ENCODE measurements at places on chromosomes 12 and 14.

- DNase-seq: no peak
Observed at GRCh38 chr12:27974735-27975221, 2.2 kb upstream of the PTHLH start.

DNA sequence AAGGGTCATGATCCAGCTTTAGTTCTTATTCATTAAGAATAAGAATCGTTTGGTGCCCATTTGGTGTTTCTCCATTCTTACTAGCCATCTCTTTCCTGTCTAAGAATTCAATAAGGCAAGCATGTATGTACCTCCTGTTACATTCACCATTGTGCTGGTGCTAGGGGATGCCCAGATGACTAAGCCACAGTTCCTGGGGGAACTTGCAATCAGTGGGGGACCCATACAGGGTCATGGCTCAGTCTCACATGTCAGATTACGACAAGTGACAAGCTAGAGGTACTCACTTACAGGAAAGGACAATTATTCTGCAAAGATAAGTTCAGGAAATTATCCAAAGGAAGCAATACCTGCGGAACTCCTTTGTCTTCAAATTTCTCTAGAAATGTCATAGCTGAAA lies 125.4 kb downstream of the STXBP6 start:
- DNase-seq: no peak

- peak; percentile 8 for DNase-seq
Observed at GRCh38 chr12:54933376-54933775, 51.2 kb downstream of the TESPA1 start.

DNA sequence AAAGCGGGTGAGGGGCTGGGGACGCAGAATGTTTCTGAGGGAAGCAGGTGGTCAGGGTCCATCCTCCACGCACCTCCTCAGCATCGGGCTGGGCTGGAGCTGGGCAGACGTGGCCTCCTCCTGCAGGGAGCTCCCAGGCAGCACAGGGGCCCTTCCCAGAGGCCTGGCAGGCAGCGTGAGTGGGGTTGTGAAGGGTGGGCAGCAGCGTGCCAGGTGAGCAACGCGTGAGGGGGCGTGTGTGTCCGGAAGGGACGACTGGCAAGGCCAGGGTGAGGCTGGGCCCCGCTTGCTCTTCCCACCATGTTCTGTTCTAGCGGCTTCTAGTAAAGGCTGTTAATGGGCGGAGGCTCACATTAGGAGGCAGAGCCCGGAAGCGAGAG lies 17.1 kb downstream of the ANKRD9 start:
- no peak for DNase-seq

DNA sequence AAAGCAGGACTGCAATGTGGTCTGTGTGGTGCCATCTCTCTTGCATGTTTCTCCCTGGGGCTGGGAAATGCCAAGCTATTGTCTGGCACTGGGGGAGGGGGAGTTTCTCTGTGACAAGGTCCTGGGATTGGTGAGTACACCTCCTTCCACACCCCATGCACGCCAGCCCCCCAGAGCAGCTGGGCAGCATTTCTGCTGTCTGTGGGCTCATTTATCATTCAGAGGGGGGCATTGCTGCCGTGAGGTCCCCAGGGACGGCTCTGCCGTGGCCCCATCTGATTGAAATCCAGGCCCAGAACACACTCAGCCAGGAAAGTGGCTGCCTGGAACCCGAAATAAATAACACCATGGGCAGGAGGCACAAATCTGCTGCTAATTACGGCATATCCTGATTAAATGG lies 12.6 kb upstream of the FAM222A start:
- no peak for DNase-seq

DNA sequence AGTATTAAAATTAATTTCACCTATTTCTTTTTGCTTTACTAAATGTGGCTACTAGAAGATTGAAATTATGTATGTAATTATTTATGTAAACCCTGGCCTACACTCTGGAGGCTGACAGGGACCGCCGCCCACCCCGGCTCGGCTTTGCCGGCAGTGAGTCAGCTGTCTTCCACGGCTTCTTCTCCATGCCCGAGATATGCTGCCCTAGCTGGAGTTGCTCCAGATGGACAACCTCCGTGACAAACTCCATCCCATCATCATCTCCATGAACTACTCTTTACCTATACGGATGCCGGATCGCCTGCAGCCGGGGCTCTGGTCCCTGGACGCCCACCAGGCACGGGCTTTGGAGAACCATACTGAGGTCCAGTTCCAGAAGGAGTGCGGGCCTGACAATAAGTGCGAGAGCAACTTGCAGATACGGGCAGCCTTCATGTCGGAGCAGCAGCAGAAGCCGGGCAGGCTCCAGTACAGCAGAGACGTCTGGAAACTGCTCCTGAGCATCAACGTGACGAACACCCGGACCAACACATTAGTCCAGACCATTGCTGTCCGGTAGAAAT lies 86.9 kb upstream of the NID2 start:
- no peak for DNase-seq

- peak; percentile 16 for DNase-seq
Observed at GRCh38 chr14:84857571-84857970, 672.4 kb upstream of the FLRT2 start.

GRCh38 chr12:5140190-5140589 lies 96.5 kb downstream of the KCNA5 start:
- no peak for DNase-seq

GRCh38 chr12:116415408-116416108 lies 138.1 kb upstream of the MED13L start:
- no peak for DNase-seq

DNA sequence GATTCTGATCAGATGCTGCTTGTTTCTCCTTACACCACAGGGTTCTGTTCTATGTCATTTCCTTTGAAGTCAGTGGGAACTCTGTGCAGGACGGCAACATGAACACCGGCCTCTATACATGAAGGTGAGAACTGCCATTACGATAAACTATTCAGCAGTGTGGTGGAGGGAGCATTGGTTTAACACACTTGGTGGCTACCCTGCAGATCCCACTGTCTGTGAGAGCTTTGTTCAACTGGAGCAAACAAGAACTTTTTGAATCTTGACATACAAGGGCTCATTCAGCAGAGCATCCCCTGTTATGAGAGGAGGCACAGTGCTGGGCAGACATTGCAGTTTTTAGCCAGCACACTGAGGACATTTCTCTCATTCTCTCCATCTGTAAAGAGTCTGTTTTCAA lies 10.7 kb upstream of the FRS2 start:
- no peak for DNase-seq

DNA sequence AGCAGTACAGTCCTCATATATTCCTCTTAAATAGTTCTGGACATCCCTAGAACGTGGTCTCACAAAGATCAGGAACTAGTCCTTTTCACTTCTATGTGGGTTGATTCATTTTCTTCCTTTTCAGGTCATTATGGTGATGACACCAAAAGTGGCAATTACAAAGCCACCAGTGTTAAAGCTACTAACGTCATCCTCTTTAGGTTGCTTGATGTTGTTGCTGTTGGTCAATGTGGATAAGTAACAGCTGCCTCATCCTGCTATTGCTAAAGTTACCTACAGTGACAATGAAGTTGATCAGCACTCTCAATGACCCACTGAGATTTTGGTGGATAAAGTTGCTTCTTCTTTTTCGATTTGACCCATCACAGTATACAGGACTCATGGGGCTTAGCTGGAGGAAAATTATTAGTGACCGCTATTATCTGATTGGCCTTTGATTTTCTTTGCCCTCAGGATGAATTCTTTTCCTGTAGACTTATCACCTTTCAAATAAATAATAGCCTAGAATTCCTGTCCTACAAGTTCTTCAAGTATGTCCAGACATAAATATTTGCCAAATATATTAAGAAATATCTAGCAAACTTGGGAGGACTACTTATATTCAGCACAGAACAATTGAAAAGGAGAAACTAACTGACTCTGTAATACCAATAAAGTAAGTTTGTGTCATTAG lies 54.0 kb upstream of the ATP2B1 start:
- no peak for DNase-seq

- peak; percentile 89 for DNase-seq
Observed at GRCh38 chr14:73468828-73469375, 10.6 kb upstream of the NUMB start.

GRCh38 chr12:70383484-70383883 lies 17.4 kb downstream of the KCNMB4 start:
- peak; percentile 26 for DNase-seq

GRCh38 chr12:32947206-32948067 lies 50.9 kb upstream of the PKP2 start:
- peak; percentile 62 for DNase-seq

DNA sequence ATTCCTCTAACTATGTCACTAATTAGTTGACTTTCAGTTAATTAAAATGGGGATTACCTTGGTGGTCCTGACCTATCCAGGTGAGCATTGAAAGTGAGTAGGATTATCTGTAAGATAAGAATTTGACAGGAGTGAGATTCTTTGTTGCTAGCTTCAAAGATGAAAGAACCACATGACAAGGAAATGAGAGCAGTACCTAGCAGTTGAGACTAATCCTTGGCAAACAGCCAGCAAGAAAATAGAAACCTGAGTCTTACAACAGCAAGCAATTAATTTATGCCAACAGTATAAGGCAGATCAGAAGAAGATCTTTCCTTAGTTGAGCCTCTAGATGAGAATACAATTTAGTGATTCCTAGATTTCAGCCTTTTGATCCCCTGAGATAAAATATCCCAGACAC lies 1058.4 kb downstream of the LRFN5 start:
- DNase-seq: peak; percentile 1

DNA sequence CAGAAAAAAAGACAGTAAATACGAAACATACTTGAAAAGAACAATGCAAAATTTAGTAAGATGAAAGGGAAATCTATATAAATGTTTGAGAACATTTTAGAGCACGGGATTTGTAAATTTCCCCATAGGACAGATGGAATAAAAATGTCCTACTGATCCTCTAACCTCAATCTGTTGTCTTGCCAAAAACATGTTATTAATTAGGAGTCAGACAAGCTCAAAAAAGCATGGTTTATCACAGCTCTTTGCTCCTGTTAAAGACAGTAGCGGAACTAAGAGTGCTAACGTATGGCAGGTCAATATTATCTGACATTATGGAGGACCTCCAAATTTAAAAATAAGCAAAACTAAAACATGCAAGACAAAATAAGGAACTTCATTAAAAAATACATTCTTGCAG lies 12.9 kb downstream of the GMFB start:
- no peak for DNase-seq

- no peak for DNase-seq
Observed at GRCh38 chr12:94575645-94576403, 74.5 kb downstream of the TMCC3 start.

DNA sequence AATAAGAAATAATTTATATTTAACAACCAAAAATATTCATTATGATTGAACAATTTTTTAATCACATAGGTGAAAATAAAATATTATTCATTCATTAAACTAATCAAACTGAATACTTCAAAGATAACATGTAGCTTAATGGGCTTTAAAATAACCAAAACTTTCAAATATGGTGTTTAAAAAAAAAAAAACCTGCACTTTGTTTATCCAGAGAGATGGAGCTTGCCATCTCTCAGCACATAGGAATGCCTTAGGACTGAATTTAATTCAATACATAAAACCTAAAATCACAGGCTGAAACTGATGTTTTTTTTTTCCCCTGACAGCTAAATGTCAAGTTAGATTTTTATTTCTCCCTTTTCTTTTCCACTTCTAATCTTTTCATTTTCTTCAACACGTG lies 14.4 kb upstream of the CCER1 start:
- DNase-seq: no peak

- no peak for DNase-seq
Observed at GRCh38 chr14:69439521-69440270, 41.2 kb downstream of the SLC39A9 start.

DNA sequence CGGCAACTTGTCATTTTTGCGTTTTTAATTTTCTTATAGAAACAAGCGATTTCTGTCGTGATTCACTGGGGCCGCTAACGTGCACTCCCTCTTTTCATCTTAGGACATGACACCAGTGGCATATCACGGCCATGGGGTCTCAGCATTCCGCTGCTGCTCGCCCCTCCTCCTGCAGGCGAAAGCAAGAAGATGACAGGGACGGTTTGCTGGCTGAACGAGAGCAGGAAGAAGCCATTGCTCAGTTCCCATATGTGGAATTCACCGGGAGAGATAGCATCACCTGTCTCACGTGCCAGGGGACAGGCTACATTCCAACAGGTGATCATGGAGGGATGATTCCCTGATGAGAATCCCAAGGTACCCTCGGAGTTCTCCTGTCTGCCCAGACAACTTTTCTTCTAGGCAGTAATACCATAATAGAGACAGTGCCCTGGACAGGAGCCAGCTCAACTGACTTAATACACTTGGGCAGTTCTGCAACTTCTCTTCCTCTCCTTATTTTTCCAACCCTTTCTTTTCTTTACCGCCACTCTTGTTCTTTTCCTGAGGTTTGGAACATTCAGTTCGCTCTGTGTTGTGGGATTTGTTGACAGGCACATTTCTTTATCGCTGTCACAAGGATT lies 821 bp downstream of the TMEM106C start:
- DNase-seq: peak; percentile 22

- DNase-seq: peak; percentile 40
Observed at GRCh38 chr12:30329281-30329680, 366.4 kb downstream of the IPO8 start.

DNA sequence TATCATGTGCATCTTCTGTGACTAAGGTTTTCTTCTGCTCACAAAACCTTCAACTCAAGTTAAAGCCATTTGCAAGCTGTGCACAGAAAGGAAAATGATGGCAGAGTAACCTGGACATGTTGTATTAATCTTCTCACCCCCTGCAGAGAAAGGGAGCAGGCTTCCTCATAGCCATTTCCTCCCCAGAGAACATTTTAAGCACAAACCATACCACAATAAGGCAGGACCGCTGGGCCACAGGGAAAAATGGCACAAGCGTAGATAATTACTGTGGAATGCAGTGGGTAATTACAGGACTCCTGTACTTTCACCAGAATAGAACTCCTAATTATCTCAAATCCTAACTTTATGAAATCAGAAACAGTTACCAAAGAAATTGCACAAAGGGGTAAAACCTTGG lies 215.7 kb downstream of the KIF21A start:
- DNase-seq: peak; percentile 13

GRCh38 chr14:71290960-71291466 lies 383.8 kb downstream of the PCNX1 start:
- DNase-seq: peak; percentile 78

GRCh38 chr14:53744857-53745256 lies 211.8 kb downstream of the BMP4 start:
- DNase-seq: no peak

DNA sequence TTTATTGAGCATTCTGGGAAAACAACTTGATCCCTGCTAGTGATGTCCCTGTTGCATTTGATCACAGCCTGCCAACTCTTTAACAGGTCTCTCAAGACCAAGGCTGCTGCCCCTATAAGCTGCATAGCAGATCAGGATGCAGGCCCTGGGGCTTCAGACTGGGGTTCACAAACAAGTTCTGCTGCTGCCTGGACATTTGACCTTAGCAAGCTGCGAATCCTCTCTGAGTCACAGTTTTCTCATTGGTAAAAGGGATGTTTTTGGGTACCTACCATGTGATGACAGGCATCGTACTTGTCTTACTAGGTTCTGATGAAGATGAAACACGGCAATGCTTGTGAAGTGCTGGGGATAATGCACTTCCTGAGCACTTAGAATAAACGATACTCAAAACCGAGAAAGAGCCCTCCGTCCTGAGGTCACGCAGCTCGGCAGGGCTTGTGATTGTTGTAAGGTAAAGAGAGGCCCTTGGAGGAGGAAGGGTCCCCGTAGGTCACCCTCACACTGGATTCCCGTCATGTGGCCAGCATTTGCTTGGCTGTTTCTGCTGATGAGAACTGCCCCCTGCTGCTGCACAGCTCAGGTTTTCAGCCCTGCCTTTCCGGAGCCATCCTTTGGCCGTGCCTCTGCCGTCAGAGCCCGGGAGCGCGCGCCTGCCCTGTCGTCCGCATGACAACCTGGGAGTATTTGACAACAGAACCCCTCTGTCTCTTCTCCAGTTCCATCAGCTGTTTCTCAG lies 39.1 kb downstream of the TSPAN9 start:
- DNase-seq: peak; percentile 92

GRCh38 chr12:1740161-1740948 lies 49.5 kb downstream of the ADIPOR2 start:
- no peak for DNase-seq

All from choroid plexus epithelial cell (primary cell).